ENCODE measurements at places on chromosomes 16 and 17.

DNA sequence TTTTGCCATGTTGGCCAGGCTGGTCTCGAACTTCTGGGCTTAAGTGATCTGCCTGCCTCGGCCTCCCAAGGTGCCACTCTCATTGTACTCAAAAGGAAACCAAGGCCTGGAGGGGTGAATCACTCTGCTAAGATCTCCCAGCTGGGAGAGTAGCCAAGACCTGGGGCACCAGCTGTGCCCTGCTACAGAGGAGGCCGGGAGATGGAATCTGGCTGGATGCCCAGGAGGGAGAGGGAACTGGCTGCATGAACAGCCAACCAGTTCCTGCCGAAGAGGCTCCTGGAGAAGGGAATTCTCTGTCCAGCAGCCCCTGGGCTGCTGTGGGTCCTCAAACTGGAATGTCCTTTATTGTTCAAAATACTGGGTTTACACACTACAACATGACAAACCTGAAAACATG is 238.7 kb upstream of the CIBAR2 start:
- DNase-seq: no peak

DNA sequence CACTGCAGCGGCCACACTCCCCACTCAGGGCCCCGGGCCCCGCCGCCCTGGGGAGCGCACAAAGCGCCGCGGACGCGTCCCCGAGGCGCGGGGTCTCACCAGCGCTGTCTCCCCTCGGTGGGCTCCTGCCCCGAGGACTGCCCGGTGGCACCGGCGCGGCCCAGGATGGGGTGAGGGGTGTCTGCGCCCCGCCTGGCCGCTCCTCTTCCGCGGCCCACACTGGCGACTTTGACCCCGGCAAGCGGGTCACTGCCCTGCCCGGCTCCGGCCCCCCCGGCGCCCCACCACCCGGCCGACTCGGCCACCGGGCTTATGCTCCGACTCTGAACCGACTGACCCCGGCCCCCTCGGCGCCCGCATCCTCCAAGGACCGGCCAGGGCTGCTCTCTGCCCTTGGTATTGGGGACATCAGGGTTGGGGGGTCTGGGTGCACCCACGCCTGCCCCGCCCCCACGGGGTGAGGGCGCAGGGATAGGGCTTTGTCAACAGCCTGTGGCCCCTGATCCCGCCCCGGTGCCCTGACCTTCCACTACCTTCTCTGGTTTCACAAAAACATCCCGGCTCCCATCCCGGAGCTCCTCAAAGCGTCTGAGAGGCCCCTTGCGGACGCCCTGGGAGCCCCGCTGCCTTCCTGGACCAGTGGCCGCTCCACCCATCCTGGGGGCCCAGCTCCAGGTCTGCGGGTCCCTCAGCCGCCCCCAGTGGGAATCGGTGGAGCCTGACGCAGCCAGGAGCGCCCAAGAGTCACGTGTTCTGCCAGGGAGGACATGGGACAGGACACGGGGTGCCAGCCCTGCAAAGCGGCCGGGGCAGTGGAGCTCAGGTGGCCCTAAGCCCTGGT is 829 bp downstream of the GCGR start:
- no peak for DNase-seq

- no peak for DNase-seq
Measured at GRCh38 chr17:681738-682529, 32.7 kb downstream of the VPS53 start.

DNA sequence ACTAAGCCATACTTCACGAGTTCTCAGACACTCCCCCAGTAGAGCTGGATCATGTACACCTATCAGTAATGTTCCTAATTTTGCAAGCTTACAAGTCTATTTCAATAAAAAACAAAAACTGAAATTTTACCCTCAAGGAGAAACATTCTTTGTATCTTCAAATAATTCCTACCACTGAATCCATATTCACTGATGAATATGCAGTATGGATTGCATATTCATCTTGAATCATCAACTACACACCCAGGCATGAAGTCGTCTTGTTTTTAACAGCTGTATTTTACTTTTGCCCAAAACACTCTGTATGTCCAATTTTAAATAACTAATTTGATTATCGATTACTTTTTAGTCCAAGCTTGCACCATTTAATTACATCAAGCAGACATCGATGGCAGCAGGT is 31.8 kb downstream of the ZDHHC7 start:
- no peak for DNase-seq
